ENCODE measurements at places on chromosomes 1 and 21. TPM values are rescaled to one million over a fixed set of nuclear protein-coding genes. Genes with fewer than 3 reads are reported as not detected.

Gene GBP7
- not detected for total RNA-seq

Gene THBS3
- 5.4 TPM for total RNA-seq

Gene AQP10
- 0.08 TPM for total RNA-seq

Gene HAPLN2
- not detected for total RNA-seq

Gene S100A2
- total RNA-seq: 7,785 TPM

Gene HAO2
- total RNA-seq: not detected

Gene DYNLT5
- not detected for total RNA-seq

Gene CCDC28B
- total RNA-seq: 9.0 TPM

Gene CATSPER4
- total RNA-seq: not detected

Gene TCHH
- 0.04 TPM for total RNA-seq

Gene OLFM3
- not detected for total RNA-seq

Gene ATP1A4
- total RNA-seq: not detected

Gene RGS8
- not detected for total RNA-seq

Gene DNALI1
- total RNA-seq: 0.23 TPM

Gene LEPR
- 5.9 TPM for total RNA-seq

Gene SPATA46
- total RNA-seq: not detected

Gene NEXN
- 0.94 TPM for total RNA-seq

Gene CORT
- not detected for total RNA-seq

Gene ST6GALNAC3
- 0.38 TPM for total RNA-seq

Gene TMEM82
- not detected for total RNA-seq

Gene SPRR2E
- total RNA-seq: not detected

Gene ERICH3
- total RNA-seq: not detected

Gene OR2W3
- 0.86 TPM for total RNA-seq

Gene AJAP1
- 10.9 TPM for total RNA-seq

Gene NCF2
- total RNA-seq: 1.5 TPM

Gene PLEKHG5
- total RNA-seq: 28.8 TPM

Gene OR10K2
- total RNA-seq: not detected

Gene RCAN3
- total RNA-seq: 27.4 TPM

Gene ZNF593OS
- not detected for total RNA-seq

Gene XPR1
- 21.9 TPM for total RNA-seq

Gene FCRL1
- not detected for total RNA-seq

Gene AIM2
- not detected for total RNA-seq

Gene CD1E
- not detected for total RNA-seq

Gene TFF2
- total RNA-seq: not detected

Gene NR5A2
- total RNA-seq: not detected

Gene TFF3
- not detected for total RNA-seq

Gene TRIM67
- not detected for total RNA-seq

Gene LDLRAD1
- not detected for total RNA-seq

Gene RGS13
- total RNA-seq: not detected

Gene ADAM30
- total RNA-seq: not detected

Gene HMGN2
- 268 TPM for total RNA-seq

Gene RNU1-1
- under 0.01 TPM for total RNA-seq

Gene DMRTA2
- not detected for total RNA-seq

Gene GPR37L1
- not detected for total RNA-seq

Gene AMY1B
- total RNA-seq: not detected

Gene FLAD1
- 45.4 TPM for total RNA-seq

Gene KRTAP19-3
- total RNA-seq: not detected

Gene ANXA9
- 0.31 TPM for total RNA-seq

Gene H6PD
- 16.1 TPM for total RNA-seq

Gene MNDA
- not detected for total RNA-seq

Gene MCL1
- total RNA-seq: 278 TPM

Gene HHAT
- total RNA-seq: 1.4 TPM

Gene ZBTB8B
- not detected for total RNA-seq

Gene SLAMF9
- 2.5 TPM for total RNA-seq

Gene PODN
- total RNA-seq: not detected

Gene AIRE
- total RNA-seq: not detected

Gene C1orf94
- not detected for total RNA-seq
